ENCODE measurements at places on chromosomes 11 and 22.

DNA sequence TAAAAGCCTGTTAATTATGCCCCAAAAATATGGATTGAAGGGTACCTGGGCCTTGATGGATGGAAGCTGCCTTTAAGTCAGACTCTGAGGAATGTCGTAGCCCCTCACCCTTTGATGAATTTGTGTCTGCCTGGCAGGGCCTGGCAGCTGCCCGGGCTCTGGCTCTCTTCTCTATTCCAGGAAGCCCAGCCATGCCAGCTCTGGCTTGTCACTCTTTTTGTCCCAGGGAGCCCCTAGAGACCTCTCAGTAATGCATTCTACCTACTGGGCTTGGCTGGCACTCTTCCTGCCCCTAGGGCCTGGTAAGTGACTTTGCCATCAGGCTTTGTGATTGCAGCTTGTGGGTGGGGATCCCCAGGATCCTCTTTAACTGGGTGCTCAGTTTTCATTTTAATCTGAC is 103.8 kb downstream of the GRIK4 start:
- no peak for DNase-seq

DNA sequence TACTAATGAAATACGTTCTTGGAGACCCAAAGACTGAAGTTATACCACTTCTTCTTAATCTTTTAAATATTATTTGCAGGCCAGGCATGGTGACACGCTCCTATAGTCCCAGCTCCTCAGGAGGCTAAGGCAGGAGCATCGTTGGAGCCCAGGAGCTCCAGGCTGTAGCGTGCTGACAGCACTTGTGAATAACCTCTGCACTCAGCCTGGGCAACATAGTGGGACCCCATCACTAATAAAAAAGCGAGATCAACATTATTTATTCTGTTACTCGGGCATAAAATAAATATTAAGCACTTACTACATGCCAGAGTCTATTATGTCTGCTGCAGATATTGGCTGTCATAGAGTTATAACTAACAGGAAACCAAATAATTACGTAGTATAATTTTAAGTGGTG is 720 bp upstream of the MED17 start:
- DNase-seq: no peak

DNA sequence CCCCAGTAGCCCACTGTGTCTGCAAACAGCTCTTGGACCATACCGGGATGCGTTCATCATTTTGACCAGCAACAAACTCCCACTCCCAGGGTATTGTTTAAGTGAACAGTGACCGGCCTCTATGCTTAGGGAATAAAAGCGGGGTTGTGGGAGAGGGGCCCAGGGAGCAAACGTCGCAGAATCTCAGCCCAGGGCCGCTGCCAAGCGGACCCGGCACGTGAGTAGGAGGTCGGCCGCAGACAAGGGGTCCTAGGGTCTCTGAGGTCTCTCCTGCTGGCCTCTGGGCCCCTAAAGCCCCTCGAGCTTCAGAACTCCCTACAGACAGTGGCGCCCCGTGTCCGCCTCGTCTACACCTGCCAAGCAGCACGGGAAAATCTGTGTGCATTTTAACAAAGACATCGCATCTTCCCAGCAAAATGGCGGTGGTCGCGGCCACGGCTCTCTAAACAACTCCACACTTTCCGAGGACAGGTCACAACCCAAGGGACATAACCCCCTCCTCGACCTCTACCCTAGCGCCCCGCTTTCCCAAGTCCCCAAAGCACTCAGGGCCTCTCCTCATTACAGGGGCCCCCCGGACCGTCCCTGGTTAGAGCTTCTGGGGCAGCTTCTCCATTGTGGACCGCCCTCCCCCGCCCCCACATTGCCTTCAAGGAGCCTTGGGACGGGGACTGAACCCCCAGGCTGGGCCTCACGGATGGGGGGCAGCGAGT is 3.9 kb upstream of the GCAT start:
- DNase-seq: no peak

DNA sequence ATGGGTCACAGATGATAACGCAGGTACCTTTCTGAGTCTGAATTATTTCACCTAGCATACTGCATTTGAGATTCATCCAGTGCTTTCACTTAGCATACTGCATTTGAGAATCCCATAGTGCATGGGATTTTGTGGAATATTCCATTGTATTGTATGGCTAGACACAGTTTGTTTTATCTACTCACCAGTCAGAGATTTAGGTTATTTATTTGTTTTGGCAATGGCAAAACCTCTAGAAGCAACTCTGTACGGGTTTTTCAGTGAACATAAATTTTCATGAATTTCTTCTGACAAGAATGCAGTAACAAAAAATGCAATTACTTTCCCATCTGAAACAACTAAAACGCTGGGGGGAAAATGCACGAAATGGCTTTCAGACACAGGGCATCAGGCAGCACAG is 24.3 kb downstream of the SCN4B start:
- no peak for DNase-seq

DNA sequence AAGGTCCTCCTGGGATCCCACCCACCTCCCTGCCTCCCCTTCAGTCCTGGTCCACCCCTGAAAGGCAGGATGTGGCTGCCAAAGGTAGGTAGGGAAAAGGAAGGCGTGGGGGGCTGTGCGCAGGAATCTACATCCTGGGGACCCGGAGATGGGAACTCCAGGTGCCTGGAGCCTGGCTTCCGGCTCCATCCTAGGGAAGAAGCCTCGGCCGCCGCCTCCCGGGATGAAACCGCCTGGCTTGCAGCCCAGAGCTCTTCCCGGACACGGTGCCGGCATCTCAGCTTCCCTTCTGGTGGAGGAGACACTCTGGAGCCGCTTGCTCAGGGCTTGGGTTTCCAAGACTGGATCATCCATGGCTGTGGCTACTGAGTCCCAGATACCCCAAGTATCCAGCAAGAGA is 33.3 kb upstream of the PDGFB start:
- DNase-seq: peak; percentile 84

- DNase-seq: no peak
Measured at GRCh38 chr11:111788464-111788863, 22.3 kb upstream of the PPP2R1B start.

GRCh38 chr11:10428453-10428852 is 26.6 kb upstream of the AMPD3 start:
- no peak for DNase-seq

DNA sequence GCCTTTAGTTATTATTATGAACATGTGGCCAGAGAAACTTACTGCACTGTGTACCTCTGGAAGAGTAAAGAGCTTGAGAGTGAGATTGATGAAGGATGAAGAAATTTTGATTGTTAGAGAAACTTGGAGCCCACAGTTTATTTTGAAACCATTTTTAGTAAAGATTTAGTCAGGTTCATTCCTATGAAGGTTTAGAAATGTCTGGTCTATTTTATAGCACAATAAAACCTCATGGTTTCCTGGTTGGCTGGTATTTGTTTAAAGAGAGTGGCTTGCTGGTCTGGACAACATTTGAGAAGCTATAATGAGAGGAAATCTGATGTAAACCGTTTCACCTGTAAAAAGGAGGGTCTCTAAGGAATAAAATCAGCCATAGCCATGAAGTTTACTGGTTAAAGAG is 8.8 kb upstream of the PDE3B start:
- no peak for DNase-seq

All from fibroblast of skin of right biceps (primary cell).